Cardiac muscle cell (in vitro differentiated cells and primary cell): ENCODE measurements at places on chromosomes 6 and 20. TPM values are rescaled to one million over a fixed set of nuclear protein-coding genes. Genes with fewer than 3 reads are reported as not detected.

BLCAP gene
- 87.4 and 89.5 TPM in 2 replicates for total RNA-seq

AHCY gene
- 229 and 263 TPM in 2 replicates for total RNA-seq

DDX27 gene
- total RNA-seq, result 19.4 and 25.3 TPM in 2 replicates

TCP11 gene
- total RNA-seq, result 0.27 TPM in 1 of 2 replicates, not detected in the other

SLC35F1 gene
- 23.1 and 25.5 TPM in 2 replicates for total RNA-seq

POU5F1 gene
- total RNA-seq, result 1.5 and 1.6 TPM in 2 replicates

JPH2 gene
- total RNA-seq, result 154 and 205 TPM in 2 replicates

- H3K36me3 ChIP-seq, result no peaks in the 10 kb centered on the region
- no peak overlapping the region for H3K4me3 ChIP-seq
- DNase-seq, result no peak
- H3K27me3 ChIP-seq, result no peaks in the 10 kb centered on the region
These were observed 30.9 kb upstream of the SMOC2 start for GRCh38 chr6:168410035-168410434.

DNA sequence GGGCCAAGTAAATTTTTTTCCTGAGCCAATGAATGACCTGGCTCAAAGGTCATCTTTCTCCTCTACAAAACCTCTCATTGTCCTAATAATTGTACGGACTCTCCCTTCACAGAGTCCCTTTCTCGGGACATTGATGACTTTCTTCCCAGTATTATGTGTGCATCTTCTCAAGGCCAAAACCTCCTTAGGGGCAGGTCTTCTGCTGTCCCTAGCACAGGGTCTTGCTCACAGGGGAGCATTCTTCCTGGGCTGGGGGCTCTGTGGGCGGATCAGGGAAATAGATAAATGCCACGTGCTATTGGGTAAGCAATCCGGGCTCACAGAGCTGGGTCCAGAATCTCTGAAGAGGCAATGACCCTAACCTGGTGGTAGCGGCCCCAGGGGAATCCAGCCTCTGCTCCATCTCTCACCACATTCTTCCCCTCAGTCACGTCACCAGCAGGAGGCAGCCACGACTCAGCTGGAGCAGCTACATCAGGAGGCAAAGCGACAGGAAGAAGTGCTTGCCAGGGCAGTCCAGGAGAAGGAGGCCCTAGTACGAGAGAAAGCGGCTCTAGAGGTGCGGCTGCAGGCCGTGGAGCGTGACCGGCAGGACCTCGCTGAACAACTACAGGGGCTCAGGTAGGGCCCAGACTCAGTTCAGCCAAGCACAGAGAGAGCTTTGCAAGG lies 23.5 kb downstream of the CEP250 start:
- peak; percentile 13 for DNase-seq
- no peaks in the 10 kb centered on the region for H3K27me3 ChIP-seq
- H3K27ac ChIP-seq, result no peak overlapping the region
- H3K4me3 ChIP-seq, result no peak overlapping the region

GRCh38 chr6:118305081-118305480 lies 243.0 kb upstream of the PLN start:
- no peaks in the 10 kb centered on the region for H3K4me1 ChIP-seq
- H3K27me3 ChIP-seq, result no peaks in the 10 kb centered on the region
- no peaks in the 10 kb centered on the region for H3K36me3 ChIP-seq
- no peak overlapping the region for H3K27ac ChIP-seq

DNA sequence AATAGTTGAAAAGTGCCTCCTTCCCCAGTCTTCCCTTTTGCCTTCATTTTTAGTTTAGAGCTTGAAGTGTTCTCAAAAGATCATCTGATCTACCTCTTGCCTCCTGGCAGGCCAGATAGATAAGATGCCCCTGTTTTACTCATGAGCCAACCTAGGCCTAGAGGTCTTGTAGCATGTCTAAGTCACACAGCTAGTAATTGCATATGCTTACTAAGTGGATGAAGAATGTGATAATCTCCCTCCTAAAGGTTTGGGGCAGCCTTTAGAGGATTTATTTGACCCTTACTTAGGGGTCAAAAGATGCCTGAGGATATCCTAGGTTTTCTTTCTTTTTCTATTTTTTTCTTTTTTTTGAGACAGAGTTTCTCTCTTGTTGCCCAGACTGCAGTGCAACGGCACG lies 2.1 kb downstream of the C6orf141 start:
- DNase-seq, result no peak
- no peaks in the 10 kb centered on the region for H3K36me3 ChIP-seq
- no peak overlapping the region for H3K27ac ChIP-seq
- H3K27me3 ChIP-seq, result peaks cover 51% of the 10 kb centered on the region

- DNase-seq, result no peak
- H3K4me3 ChIP-seq, result no peak overlapping the region
- H3K36me3 ChIP-seq, result no peaks in the 10 kb centered on the region
These were observed 334.2 kb downstream of the MEI4 start for GRCh38 chr6:77987035-77987384.

- H3K4me1 ChIP-seq, result no peaks in the 10 kb centered on the region
- no peaks in the 10 kb centered on the region for H3K27me3 ChIP-seq
- no peak for DNase-seq
- no peak overlapping the region for H3K27ac ChIP-seq
These were observed 205.2 kb downstream of the MYLK4 start for GRCh38 chr6:2545383-2546038.

DNA sequence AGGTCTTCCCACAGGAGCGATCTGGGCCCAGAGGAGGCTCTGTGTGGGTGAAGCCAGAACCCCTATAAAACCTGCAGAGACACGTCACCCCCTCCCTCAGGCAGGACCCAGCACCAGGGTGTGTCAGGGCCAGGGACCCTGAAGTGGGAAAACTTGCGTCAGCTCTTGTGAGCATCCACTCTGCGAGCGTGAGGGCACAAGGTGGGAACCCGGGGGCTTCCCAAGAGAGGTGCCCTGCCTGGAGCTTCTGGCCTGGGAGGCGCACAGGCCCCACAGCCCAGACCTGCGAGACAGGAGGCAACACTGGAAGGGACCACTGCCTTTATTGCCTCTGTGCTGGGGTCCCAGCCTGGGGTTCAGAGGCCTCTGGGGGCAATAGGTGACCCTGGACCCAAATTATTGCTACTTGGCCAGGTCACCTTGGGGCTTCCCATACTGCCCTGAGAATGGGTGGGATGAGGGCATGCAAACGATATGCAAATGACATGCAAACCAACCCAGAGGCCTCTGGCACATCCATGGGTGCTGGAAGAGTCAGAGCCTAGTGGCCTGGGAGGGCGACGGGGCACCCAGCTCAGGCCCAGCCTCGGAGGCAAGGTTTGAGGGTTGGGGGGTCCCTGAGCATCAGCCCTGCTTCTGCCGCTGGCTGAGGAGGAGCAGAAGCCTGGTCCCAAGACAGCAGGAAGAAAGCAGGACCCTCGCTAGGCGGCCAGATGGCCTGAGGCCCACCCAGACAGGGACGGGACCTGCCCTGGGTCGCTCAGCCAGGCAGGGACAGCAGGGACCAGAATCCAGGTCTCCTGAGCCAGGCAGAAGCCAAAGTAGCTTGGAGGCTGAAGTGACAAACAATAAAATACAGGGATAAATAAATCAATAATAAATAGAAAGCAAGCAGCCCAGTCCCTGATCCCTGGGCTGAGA lies 5.1 kb upstream of the C20orf144 start:
- no peaks in the 10 kb centered on the region for H3K27me3 ChIP-seq
- H3K4me1 ChIP-seq, result no peaks in the 10 kb centered on the region
- no peak overlapping the region for H3K4me3 ChIP-seq

GRCh38 chr6:131730264-131730663 lies 19.4 kb upstream of the CTAGE9 start:
- no peak for DNase-seq
- H3K36me3 ChIP-seq, result no peaks in the 10 kb centered on the region
- H3K4me3 ChIP-seq, result no peak overlapping the region
- no peak overlapping the region for H3K27ac ChIP-seq

DNA sequence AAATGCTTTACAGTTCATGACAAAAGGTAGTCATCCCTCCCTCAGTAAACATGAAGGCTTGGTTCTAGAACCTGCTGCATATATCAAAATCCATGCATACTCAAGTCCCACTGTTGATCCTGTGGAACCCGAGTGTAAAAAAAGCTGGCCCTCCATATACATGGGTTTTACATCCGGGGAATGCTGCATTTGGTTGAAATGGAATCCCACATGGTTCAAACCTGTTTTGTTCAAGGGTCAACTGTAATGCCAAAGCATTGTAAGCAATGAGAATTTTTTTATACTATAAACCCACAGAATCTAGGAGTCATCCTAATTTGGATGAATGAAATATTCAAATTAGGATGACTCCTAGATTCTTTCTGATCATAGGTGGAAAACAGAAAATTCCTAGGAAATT lies 5.9 kb upstream of the HDAC2 start:
- H3K36me3 ChIP-seq, result no peaks in the 10 kb centered on the region
- H3K27ac ChIP-seq, result no peak overlapping the region

DNA sequence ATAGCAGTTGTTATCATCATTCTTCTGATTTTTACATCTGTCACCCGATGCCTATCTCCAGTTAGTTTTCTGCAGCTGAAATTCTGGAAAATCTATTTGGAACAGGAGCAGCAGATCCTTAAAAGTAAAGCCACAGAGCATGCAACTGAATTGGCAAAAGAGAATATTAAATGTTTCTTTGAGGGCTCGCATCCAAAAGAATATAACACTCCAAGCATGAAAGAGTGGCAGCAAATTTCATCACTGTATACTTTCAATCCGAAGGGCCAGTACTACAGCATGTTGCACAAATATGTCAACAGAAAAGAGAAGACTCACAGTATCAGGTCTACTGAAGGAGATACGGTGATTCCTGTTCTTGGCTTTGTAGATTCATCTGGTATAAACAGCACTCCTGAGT lies 2.1 kb downstream of the CALHM6 start:
- peaks cover 55% of the 10 kb centered on the region for H3K27me3 ChIP-seq
- no peaks in the 10 kb centered on the region for H3K36me3 ChIP-seq
- H3K4me3 ChIP-seq, result no peak overlapping the region

DNA sequence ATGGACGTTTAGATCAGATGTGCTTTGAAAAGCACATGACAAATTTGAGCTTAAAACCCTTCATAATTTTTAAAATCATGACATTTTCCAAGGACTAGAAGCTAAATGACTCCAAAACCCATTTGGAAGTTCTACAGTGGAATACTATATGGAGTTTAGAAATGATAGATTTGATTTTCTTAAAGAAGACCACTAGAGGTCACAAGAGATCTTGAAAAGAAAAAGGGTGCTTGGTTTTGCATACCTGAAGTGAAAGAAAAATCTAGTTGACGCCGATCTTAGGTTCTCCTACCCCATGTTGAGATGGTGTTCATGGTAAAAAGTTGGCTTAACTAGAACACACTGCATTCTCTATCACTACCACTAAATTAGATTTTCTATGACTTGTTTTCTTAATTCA lies 31.5 kb downstream of the CFAP61 start:
- DNase-seq, result peak; percentile 54
- H3K4me1 ChIP-seq, result no peaks in the 10 kb centered on the region
- H3K27ac ChIP-seq, result no peak overlapping the region

DNA sequence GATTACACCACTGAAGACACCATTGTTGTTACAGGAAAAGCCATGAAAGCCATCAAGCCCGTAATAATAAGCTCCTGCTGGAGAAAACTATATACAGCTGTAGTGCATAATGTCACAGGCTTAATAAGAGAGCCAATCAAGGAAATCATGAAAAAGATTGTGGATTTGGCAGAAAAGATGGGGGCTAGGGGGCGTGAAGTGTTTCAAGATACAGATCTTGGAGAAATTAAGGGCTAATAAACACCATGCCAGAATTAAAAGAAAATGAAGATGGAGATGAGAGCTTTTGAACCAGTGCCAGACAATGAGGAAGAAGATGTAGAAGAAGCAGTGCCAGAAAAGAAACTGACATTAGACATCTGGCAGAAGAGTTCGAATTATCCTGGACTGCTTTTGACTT lies 43.2 kb upstream of the DTNBP1 start:
- H3K27ac ChIP-seq, result no peak overlapping the region
- H3K4me3 ChIP-seq, result no peak overlapping the region
- no peaks in the 10 kb centered on the region for H3K27me3 ChIP-seq
- no peaks in the 10 kb centered on the region for H3K4me1 ChIP-seq
- H3K36me3 ChIP-seq, result no peaks in the 10 kb centered on the region

DNA sequence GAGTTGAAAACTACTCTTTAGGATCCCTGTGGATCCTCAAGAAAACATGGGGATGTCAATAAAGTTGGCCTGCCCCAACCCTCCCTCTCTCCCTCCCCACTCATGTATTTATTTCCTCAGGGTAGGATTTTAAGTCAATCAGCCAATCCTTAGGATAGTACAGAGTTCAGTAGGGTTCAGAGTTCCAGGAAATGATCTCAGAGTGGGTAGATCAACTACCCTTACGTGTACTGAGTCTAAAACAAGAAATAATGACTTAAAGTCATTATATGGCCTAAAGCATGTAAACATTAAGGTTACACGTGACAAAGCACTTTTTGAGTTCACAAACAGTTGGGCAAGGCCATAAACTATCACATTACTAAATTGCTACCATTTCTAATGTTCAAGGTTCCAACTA lies 47.2 kb upstream of the REV3L start:
- no peaks in the 10 kb centered on the region for H3K36me3 ChIP-seq
- no peaks in the 10 kb centered on the region for H3K4me1 ChIP-seq
- H3K27me3 ChIP-seq, result no peaks in the 10 kb centered on the region

GRCh38 chr6:116550796-116551195 lies 2.8 kb upstream of the CALHM4 start:
- no peaks in the 10 kb centered on the region for H3K4me1 ChIP-seq
- H3K27ac ChIP-seq, result no peak overlapping the region
- DNase-seq, result no peak

DNA sequence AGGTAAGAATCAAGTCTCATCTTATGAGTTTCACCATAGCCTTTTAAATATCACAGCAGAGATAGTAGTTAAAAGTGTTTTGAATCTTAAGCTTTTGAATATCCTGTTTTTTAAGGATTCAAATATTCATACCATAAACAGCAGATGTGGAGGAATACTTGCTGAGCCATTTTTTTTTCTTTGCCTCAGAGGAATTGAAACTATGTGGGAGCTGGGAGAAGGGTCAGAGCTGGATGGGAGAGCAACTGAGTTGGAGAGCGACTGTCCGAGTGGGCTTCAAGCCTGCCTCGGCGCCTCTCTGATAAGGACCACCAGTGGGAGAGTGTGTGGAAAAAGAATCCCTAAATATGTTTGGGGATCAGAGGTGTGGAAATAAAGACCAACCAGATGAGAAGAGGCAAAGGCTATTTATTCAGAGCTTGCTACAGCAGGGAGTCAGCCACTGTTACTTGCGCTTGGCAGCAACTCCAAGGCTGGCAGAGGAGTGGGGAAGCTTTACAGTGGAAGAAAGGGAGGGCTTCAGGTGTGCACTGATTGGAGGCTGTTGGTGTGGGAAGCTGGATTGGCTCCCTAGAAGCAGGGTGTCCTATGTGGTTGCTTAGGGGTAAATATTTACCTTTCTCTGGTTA lies 34.3 kb upstream of the MCUR1 start:
- no peaks in the 10 kb centered on the region for H3K4me1 ChIP-seq
- no peaks in the 10 kb centered on the region for H3K27me3 ChIP-seq
- no peak overlapping the region for H3K4me3 ChIP-seq

GRCh38 chr6:25083784-25084507 lies 148.2 kb upstream of the RIPOR2 start:
- no peaks in the 10 kb centered on the region for H3K36me3 ChIP-seq
- H3K4me3 ChIP-seq, result no peak overlapping the region
- H3K27ac ChIP-seq, result no peak overlapping the region
- DNase-seq, result no peak

GRCh38 chr6:112231594-112232060 lies 22.7 kb downstream of the LAMA4 start:
- no peaks in the 10 kb centered on the region for H3K4me1 ChIP-seq
- H3K27me3 ChIP-seq, result no peaks in the 10 kb centered on the region
- no peak for DNase-seq
- no peak overlapping the region for H3K4me3 ChIP-seq
- H3K27ac ChIP-seq, result no peak overlapping the region
- H3K36me3 ChIP-seq, result peaks cover 4% of the 10 kb centered on the region
